ENCODE measurements at places on chromosomes 1 and 21.
A peak's percentile ranks its signal among the peaks of the same experiment; 100 is the strongest.

DNA sequence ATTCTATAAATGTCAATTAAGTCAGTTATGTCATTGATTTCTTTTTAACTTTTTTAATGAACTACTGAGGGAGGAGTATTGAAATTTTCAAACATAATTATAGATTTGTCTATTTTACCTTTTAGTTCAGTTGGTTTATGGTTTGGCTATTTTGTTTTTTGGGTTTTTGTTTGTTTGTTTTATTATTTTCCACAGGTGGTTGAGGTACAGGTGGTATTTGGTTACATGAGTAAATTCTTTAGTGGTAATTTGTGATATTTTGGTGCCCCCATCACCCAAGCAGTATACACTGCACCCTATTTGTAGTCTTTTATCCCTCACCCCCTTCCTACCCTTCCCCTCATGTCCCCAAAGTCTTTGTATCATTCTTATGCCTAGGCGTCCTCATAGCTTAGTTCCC lies 9.5 kb downstream of the TDRD5 start:
- H3K36me3 ChIP-seq = no peaks in the 10 kb centered on the region
- no peaks in the 10 kb centered on the region for H3K27me3 ChIP-seq
- no peaks in the 10 kb centered on the region for H3K4me1 ChIP-seq
- no peak overlapping the region for H3K27ac ChIP-seq
- no peak for DNase-seq

DNA sequence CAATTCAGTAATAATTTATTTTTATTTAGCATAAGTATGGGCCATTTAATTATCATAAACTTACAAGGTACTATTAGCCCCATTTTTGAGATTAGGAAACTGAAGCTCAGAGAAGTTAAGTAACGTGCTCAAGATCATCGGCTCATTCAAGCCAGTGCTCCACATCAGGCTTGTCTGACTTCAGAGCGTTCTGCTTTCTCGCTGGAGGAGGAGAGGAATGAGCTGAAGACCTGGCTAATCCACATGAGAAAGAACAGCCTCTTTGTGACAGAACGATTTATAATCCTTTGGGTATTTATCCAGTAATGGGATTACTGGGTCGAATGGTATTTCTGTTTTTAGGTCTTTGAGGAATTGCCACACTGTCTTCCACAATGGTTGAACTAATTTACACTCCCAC lies 39.7 kb downstream of the DDX20 start:
- no peak overlapping the region for H3K27ac ChIP-seq
- H3K4me3 ChIP-seq = no peak overlapping the region
- no peaks in the 10 kb centered on the region for H3K27me3 ChIP-seq

- no peak for DNase-seq
- H3K36me3 ChIP-seq = no peaks in the 10 kb centered on the region
- no peaks in the 10 kb centered on the region for H3K27me3 ChIP-seq
- H3K27ac ChIP-seq = no peak overlapping the region
- H3K4me3 ChIP-seq = no peak overlapping the region
- H3K4me1 ChIP-seq = peaks cover 6% of the 10 kb centered on the region
Observed at GRCh38 chr1:93601686-93602085, 80.0 kb downstream of the BCAR3 start.

- DNase-seq = no peak
- H3K27me3 ChIP-seq = no peaks in the 10 kb centered on the region
- H3K27ac ChIP-seq = peak overlapping the region; percentile 87
Observed at GRCh38 chr1:42957880-42958487, 684 bp downstream of the SLC2A1 start.

DNA sequence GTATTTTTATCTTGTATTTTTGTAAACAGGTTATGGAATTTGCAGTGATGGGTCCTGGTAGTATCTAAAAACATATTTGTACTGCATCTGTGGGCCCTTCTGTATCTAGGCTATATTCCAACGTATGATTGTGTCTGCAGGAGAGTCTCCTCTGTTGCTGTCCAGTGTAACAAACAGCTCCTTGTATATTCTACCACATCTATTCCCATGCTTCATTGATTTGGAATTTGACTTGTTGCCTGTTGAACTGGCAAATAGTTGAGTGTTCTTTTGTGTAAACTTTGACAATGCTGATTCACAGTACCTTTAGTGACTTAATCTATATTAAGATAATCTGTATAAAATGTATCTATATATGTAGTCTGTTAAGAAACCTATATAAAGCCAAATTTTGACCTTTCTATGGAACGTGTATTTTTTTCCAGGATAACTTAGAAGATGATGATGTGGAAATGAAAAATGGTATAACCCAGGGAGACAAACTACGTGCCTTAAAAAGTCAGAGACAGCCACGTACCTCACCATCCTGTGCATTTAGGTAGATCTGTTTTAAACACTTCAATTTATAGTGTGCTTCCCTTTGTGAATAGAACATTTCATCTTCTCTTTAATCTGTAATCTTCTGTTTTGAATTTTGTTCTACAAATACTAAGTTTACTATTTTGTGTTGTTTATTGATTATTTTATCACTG lies 43.4 kb upstream of the GPR88 start:
- H3K36me3 ChIP-seq = peaks cover 6% of the 10 kb centered on the region
- no peaks in the 10 kb centered on the region for H3K4me1 ChIP-seq
- no peak for DNase-seq
- no peak overlapping the region for H3K27ac ChIP-seq

- no peaks in the 10 kb centered on the region for H3K27me3 ChIP-seq
- H3K27ac ChIP-seq = no peak overlapping the region
- peaks cover 18% of the 10 kb centered on the region for H3K4me1 ChIP-seq
- no peaks in the 10 kb centered on the region for H3K36me3 ChIP-seq
- H3K4me3 ChIP-seq = no peak overlapping the region
Observed at GRCh38 chr1:8382608-8383505, 64.9 kb downstream of the SLC45A1 start.

GRCh38 chr1:160205242-160206035 lies at the start of gene PEA15:
PEA15 (plus strand) TSS chr1:160205384; CDS start chr1:160211545, 6,161 bp downstream.
- no peaks in the 10 kb centered on the region for H3K27me3 ChIP-seq
- peaks cover 13% of the 10 kb centered on the region for H3K4me1 ChIP-seq
- H3K36me3 ChIP-seq = no peaks in the 10 kb centered on the region

- H3K4me3 ChIP-seq = no peak overlapping the region
- no peaks in the 10 kb centered on the region for H3K4me1 ChIP-seq
- H3K36me3 ChIP-seq = no peaks in the 10 kb centered on the region
- no peak overlapping the region for H3K27ac ChIP-seq
Observed at GRCh38 chr1:246781212-246781611, 57.0 kb downstream of the SCCPDH start.

DNA sequence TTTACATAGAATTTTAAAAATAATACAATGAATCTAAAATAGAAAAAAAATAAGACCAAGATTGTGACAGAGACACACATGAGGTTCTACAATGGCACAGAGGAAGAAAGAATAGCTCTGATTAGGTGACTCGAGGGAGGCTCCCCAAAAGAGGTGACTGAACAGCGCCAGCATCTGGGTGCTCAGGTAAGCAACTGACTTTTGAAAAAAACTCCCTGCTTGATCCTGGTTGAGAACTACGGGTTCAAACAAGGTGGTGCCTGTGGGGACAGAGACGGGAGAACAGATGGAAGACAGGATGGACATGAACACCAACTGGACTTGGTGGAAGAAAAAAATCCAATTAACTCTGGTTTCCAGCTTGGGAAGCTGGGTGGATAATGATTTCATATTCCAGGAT lies 22.5 kb downstream of the BATF3 start:
- no peaks in the 10 kb centered on the region for H3K27me3 ChIP-seq
- no peaks in the 10 kb centered on the region for H3K36me3 ChIP-seq
- H3K4me1 ChIP-seq = no peaks in the 10 kb centered on the region

GRCh38 chr1:213656503-213656902 lies 331.3 kb upstream of the PROX1 start:
- no peak overlapping the region for H3K27ac ChIP-seq
- no peak overlapping the region for H3K4me3 ChIP-seq
- H3K36me3 ChIP-seq = no peaks in the 10 kb centered on the region
- no peak for DNase-seq

GRCh38 chr1:66294707-66295370 lies 239.1 kb upstream of the SGIP1 start:
- no peak overlapping the region for H3K4me3 ChIP-seq
- H3K27me3 ChIP-seq = no peaks in the 10 kb centered on the region
- H3K4me1 ChIP-seq = no peaks in the 10 kb centered on the region
- H3K27ac ChIP-seq = no peak overlapping the region
- no peaks in the 10 kb centered on the region for H3K36me3 ChIP-seq
- DNase-seq = no peak

DNA sequence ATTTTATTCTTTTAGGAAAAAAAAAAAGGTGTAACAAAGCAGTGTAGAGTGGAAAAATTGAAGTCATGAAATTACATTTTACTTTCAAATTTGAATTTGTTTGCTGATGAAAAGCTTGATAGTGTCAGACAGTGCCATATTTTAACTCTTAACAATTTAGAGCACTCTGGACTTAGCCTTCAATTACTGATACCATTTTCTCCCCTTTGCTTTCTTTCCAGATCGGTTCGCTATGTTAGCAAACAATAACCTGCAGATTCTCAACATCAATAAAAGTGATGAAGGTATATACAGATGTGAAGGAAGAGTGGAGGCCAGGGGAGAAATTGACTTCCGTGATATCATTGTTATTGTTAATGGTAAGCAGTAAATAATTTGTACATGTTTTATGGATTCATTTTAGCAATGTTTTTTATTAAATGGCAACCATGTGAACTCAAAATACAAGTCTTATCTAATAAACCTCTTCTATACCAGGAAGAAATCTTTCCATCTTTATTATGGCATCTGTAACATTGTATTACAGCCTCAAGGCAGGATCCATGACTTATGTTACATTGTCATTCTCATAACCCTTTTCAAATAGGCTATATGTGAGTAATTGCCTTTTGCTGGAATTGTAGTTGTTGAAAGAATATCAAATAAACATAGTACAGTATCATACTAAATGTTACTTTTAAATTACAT lies 293.8 kb downstream of the NCAM2 start:
- H3K36me3 ChIP-seq = no peaks in the 10 kb centered on the region
- no peaks in the 10 kb centered on the region for H3K4me1 ChIP-seq
- H3K4me3 ChIP-seq = no peak overlapping the region
- H3K27me3 ChIP-seq = no peaks in the 10 kb centered on the region
- H3K27ac ChIP-seq = no peak overlapping the region
- no peak for DNase-seq

DNA sequence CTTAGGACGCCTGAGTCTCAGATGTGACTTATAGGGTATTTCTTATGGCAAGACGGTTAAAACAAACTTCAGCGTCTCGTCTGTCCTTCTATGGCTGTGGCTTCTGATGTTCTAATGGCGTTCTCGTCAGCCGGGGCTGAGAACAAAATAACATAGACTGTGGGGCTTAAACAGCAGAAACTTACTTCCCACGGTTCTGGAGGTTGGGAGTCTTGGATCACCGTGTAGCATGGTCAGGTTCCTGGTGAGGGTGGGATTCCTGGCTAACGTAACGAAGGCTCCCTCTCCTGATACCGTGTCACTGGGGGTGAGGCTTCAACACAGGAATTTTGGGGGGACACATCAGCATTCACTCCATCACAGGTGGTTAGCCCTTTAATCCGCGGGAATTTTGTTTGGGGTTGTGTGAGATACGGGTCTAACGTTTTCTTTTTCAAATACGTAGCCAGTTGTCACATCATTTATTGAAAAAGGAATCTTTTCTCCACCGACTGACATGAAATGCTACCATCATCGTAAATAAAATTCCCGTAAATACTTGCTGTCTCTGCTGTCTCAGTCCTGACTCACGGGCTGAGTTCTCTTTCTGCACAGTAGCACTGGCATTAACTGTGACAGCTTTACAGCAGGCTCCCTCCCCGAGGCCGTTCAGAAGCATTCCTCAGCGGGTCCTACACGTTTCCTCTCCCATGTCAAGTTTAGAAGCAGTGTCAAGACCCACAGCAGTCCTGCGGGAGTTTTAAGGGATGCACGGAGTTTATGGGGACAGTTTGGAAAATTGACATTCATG lies 8.1 kb upstream of the POFUT2 start:
- H3K4me3 ChIP-seq = no peak overlapping the region
- no peak for DNase-seq
- peaks cover 9% of the 10 kb centered on the region for H3K4me1 ChIP-seq
- H3K27ac ChIP-seq = no peak overlapping the region
- no peaks in the 10 kb centered on the region for H3K36me3 ChIP-seq

GRCh38 chr1:19274636-19275035 lies 13.9 kb downstream of the AKR7A3 start:
- no peaks in the 10 kb centered on the region for H3K27me3 ChIP-seq
- no peak overlapping the region for H3K27ac ChIP-seq
- H3K36me3 ChIP-seq = no peaks in the 10 kb centered on the region

GRCh38 chr21:31193761-31194160 lies 150.3 kb downstream of the TIAM1 start:
- H3K36me3 ChIP-seq = no peaks in the 10 kb centered on the region
- H3K4me1 ChIP-seq = peaks cover 3% of the 10 kb centered on the region
- H3K4me3 ChIP-seq = no peak overlapping the region
- no peak overlapping the region for H3K27ac ChIP-seq

- no peak overlapping the region for H3K4me3 ChIP-seq
- no peak for DNase-seq
- H3K27ac ChIP-seq = no peak overlapping the region
- no peaks in the 10 kb centered on the region for H3K4me1 ChIP-seq
Observed at GRCh38 chr1:215900684-215901083, 333.6 kb downstream of the KCTD3 start.

DNA sequence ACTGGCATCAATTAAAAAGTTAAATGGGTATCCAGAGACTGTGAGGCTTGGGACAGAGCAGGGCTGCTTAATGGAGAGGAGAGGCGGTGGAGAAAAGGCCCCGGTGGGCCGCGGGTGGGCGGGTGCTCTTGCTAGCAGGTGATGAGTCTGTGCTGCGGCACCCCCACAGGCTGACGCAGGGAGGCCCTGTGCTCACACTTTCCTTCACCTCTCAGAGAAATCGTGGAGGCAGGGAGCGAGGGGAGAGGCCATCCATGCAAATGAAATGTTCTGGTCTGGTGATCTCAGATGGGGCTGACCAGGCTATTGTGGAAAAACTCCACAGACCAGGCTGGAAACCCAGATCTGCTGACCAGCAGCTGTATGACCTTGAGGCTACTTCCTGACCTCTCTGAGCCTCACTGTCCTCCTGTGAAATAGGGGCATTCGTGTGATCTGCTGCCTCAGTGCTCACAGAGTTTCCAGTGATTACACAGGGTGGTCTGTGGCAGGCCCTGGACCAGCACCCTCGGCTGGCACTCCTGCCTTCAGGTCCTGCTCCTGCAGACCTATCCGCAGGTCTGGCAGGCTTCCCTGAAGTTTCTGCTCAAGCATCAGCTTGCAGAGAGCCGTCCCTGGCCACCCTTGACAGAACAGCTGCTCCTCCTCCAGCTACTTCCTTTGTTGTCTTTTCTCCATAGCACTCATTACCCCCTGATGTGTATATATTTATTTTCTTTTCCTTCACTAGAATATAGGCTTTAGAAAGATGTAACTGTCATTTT lies 89.2 kb downstream of the BEND5 start:
- H3K36me3 ChIP-seq = no peaks in the 10 kb centered on the region
- no peaks in the 10 kb centered on the region for H3K27me3 ChIP-seq
- H3K27ac ChIP-seq = no peak overlapping the region
- DNase-seq = no peak

- DNase-seq = no peak
- H3K4me3 ChIP-seq = no peak overlapping the region
- H3K36me3 ChIP-seq = no peaks in the 10 kb centered on the region
- no peak overlapping the region for H3K27ac ChIP-seq
Observed at GRCh38 chr21:46017148-46017547, 35.6 kb downstream of the COL6A1 start.

- DNase-seq = no peak
- no peak overlapping the region for H3K4me3 ChIP-seq
- H3K36me3 ChIP-seq = no peaks in the 10 kb centered on the region
- H3K27ac ChIP-seq = no peak overlapping the region
- H3K27me3 ChIP-seq = no peaks in the 10 kb centered on the region
Observed at GRCh38 chr21:42236693-42237092, 17.8 kb downstream of the ABCG1 start.

- H3K36me3 ChIP-seq = no peaks in the 10 kb centered on the region
- no peaks in the 10 kb centered on the region for H3K27me3 ChIP-seq
- DNase-seq = no peak
- H3K4me1 ChIP-seq = peaks cover 8% of the 10 kb centered on the region
Observed at GRCh38 chr1:239891621-239892358, 199.9 kb upstream of the FMN2 start.

Measured in H1 (cell line).